Right renal cortex interstitium (tissue), 3 donors: ENCODE measurements at places on chromosomes 2 and 18. TPM values are rescaled to one million over a fixed set of nuclear protein-coding genes. Genes with fewer than 3 reads are reported as not detected.

DNA sequence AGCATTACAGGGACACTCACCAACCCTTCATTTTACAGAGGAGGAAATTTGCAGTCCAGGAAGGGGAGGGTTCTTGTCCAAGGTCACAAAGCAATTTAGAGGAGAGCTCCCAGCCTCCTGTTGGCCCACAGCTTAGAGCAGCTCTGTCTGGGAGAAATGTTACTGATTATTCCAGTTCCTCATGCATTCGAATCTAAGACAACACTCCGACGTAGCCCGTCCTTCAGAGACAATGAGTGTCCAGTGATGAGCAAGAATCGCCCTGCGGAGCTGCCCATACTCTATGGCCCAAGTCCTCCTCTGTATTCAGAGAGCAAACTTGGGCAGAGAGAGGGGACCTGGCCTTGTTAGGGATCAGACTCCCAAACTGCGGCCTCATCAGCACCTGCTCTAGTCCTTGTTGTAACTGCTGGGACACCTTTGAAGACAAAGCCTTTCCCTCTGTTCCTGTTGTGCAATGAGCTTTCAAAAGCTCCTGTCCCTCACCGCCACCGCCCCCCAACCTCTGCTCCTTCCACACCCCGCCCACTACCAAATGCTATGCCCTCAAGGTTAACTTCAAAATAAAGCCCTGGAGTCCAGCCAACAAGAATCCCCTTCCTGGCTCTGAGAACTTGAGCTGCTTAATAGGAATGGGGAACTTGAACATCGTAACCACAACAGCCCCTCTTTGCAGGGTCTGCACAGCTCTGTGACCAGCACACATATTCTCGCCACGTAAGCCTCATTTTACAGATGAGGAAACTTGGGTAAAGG, 234.8 kb upstream of the SMAD2 start:
- no peak for DNase-seq

- DNase-seq = no peak
These were observed 37.8 kb upstream of the ZNF397 start for GRCh38 chr18:35203067-35203466.

GRCh38 chr18:79506191-79507075, 110.7 kb downstream of the NFATC1 start:
- no peak for DNase-seq

DNA sequence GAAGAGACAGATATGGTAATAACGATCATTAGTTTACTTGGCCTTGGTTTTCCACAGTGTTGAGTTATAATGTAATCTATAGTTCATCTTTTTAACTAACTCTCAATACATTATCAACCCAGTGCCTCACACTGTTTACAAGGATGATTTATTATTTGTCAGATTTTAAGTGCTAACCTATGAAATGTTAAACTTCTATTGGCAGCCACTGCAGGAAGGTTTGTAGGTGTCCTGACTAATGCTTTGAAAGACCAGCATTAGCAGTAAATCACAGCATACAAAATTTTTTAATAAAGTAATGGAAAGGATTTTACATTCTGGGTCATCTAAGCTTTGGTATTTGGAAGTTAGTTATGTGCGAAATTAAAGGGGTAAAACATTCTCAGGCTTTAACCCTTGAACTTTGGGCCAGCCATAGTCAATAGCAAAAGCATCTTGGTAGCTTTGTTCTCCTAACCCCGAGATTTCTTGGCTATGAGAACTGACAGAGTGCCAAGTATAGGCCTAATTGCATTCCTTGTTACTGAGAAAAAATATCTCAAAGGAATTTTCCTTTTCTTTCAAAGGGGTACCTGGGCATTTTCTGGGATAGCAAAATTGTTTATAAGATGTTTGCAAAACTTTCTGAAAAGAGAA, 30.6 kb downstream of the SPATS2L start:
- DNase-seq = no peak

- no peak for DNase-seq
These were observed 34.2 kb downstream of the MRPS9 start for GRCh38 chr2:105072039-105072438.

- DNase-seq = no peak
These were observed 509 bp downstream of the PIEZO2 start for GRCh38 chr18:11148680-11149440.

GRCh38 chr2:230244211-230244610, 18.7 kb downstream of the SP140 start:
- DNase-seq = no peak

DNA sequence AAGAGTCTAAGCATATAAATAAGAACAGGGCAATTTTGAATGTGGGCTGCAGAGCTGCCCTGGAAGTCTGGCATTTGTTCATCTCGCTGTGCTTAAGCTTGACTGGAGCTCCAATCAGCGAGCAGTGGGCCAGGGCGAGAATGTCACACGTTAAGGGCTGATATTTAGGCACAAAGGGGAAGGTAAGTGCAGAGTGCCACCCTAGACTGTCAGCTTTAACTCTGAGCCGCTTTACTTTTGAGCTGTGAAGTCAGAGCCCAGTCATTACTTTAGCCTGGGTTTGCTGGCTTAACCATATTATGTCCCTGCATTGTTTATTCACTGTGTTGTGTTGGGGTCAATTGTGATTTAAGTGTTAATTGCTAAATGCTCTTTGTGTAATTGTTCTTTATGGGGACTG, 236.1 kb upstream of the SIX3 start:
- no peak for DNase-seq

- DNase-seq = no peak
These were observed 12.9 kb downstream of the CCL20 start for GRCh38 chr2:227826563-227826962.

DNA sequence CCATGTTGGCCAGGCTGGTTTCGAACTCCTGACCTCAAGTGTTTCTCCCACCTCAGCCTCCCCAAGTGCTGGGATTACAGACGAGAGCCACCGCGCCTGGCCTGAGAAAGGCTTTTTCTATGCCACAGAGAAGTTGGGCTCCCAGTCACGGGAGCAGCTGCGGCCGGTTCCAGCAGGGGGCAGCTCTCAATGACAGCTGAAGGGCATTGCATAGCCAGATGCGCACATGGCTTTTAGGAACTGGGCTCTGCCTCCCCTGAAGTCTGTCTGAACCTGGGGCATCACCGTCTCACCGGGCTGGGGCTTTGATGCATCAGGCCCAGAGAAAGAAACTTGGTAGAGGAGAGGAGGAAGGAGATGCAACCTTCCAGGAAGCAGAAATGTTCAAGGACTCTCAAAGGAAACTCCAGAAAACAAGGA, 84.2 kb upstream of the LAPTM4A start:
- DNase-seq = no peak

DNA sequence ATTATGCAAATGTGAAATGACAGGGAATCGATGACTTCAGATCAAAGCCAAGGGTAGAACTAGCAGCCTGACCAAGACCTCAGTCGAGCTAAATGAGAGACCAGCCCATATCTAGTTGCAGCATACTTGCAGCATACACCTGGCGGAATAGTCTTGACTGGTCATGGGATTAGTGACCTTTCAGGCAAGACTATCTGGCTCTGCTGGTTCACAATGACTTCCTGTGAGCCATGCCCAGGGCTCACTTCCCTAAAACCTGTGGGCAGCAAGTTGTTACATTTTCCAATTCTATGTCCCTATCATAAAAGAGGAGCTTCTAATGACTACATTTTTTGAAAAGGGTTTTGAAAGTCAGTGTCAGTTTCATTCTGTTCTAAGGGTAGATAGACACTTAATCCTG, 1624.9 kb upstream of the CELF4 start:
- DNase-seq = no peak

DNA sequence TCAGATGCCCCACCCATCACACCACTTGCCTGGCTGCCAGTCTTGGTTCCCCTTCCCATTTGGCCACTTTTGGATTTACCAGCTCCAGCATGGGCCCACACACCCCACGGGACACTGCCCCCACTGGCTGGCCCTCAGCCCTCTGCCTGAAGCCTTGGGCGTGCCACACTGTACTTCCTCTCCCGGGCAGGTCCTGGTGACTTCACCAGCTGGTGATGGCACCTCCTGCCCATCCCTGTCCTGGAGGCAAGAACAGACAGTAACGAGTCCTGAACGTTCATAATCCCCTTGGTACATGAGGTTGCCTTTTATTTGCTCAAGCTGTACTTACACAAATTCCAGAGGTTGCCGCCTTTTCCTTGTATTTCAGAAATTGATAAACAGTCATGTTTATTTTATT, 81.1 kb downstream of the TMEM17 start:
- no peak for DNase-seq

DNA sequence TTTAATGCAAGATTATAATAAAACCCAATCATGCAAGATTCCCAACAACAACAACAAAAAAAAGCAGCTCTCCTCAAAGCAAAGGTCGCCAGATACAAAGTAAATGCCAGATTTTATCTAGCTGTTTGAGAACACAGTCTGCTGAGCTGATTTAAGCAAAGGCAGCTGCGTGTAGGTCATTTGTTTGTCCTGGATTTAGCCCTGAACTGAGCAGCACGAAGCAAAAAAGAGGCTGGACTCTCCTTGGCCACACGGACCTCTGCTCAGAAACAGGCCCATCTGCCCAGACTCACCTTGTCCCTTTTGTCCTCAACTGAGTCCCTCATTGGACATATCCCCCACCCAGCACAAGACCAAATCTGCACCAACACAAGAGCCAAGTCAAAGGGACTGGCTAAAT, 91.5 kb downstream of the PID1 start:
- no peak for DNase-seq

DNA sequence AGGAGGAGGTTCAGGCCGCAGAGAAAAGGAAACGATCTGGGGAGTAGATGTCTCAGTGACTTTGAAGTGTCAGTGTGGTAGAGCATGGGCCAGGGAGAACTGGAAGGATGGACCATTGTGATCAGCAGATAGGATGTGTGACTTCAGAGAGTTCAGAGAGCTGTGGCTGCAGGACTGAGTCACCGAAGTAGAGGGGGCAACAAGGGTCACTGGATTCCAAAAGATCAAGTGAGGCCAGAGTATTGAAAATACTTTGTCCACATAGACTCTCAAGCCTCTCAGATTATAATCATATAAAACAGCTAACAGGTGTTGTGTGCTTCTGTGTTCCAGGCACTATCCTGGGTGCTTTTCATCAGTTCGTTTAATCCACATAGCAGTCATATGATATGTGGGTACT, 99.4 kb downstream of the CRIM1 start:
- no peak for DNase-seq

GRCh38 chr2:100205174-100205573, 62.8 kb upstream of the AFF3 start:
- no peak for DNase-seq

GRCh38 chr2:155062250-155062921, 363.9 kb downstream of the KCNJ3 start:
- DNase-seq = no peak

DNA sequence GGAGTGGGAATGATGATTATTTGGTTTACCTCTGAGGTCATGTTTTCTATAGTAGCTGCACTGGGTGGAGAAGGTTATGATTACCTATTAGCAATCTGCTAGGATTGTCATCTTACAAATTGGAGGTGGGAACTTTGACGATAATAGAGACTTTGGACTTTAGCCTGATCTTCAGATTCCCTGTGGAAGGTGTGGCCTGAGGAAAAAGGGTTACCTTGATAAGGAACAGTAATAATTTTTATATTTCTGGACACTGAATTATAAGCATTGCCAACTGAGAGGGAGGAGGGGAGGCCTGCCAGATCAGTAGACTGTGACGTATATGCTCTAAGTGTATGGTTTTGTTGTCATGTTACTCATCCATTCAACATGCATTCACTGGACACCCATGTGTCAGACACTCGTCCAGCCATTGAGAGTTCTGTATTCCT, 183.4 kb upstream of the FOSL2 start:
- DNase-seq = no peak

- no peak for DNase-seq
These were observed 141.7 kb downstream of the OTX1 start for GRCh38 chr2:63192169-63192888.

- no peak for DNase-seq
These were observed 39.6 kb downstream of the REV1 start for GRCh38 chr2:99450199-99450598.

- DNase-seq = no peak
These were observed 330.8 kb upstream of the GYPC start for GRCh38 chr2:126325202-126325601.

DNA sequence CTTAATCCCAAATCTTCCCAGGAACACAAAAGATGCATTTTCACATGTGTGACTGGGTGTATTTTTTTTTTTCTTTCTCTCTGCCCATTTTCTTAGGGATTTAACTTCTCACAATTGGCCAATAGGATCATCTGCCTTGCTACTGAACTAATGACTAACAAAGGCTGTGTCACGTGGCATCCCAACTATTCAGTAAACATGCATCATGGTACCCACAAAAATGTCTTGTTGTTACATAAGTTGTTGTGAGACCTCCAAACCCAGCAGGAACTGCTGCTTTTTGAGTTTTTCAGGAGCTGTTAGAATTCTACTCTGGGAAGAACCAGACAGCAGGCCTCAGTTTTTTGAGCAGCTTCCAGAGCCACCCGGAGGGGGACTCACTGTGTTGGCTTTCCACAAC, 31.9 kb downstream of the GAD1 start:
- DNase-seq = no peak

- DNase-seq = no peak
These were observed 26.4 kb upstream of the TFPI start for GRCh38 chr2:187580462-187581124.

- DNase-seq = no peak
These were observed 10.5 kb downstream of the MAPRE3 start for GRCh38 chr2:26980971-26981370.

- peak; percentile 27 for DNase-seq
These were observed 155.8 kb downstream of the CDH7 start for GRCh38 chr18:65906621-65907034.

DNA sequence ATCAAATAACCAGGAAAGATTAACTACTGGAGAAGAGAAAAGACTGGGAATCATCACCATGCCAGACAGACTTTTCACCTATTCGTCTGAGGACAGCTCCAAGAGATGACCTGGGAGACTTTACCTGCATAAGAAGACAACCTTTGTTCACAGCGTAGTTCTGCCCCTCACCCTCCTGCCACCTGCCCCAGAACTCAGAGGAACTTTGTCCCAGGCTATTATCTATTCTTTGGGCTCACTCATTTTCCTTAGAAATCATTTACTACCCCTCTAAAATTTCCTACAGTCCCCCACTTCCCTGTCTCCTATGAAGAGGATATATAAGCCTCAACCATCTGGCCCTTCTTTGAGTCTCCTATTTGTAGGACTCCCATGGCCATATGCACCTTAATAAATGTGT, 19.3 kb upstream of the COPS8 start:
- no peak for DNase-seq

GRCh38 chr2:37656512-37657423, 14.7 kb downstream of the CDC42EP3 start:
- DNase-seq = no peak

- DNase-seq = peak; percentile 53
These were observed 757.5 kb downstream of the DPP10 start for GRCh38 chr2:115199966-115200365.

- no peak for DNase-seq
These were observed 145.8 kb downstream of the ESCO1 start for GRCh38 chr18:21454725-21455124.

The NFU1 gene
- polyA plus RNA-seq = 69.8 TPM

The LOXL3 gene
- polyA plus RNA-seq = 9.2 TPM

The HOXD8 gene
- polyA plus RNA-seq = 217 TPM

The PASK gene
- 13.0 TPM for polyA plus RNA-seq

The UGT1A8 gene
- not detected for polyA plus RNA-seq

The UGT1A10 gene
- not detected for polyA plus RNA-seq

The CPO gene
- polyA plus RNA-seq = 1.3 TPM

The CFLAR gene
- 52.8 TPM for polyA plus RNA-seq

The GLB1L gene
- 25.1 TPM for polyA plus RNA-seq

The ZNF521 gene
- polyA plus RNA-seq = 43.0 TPM
